ENCODE measurements at places on chromosomes 4 and X.

DNA sequence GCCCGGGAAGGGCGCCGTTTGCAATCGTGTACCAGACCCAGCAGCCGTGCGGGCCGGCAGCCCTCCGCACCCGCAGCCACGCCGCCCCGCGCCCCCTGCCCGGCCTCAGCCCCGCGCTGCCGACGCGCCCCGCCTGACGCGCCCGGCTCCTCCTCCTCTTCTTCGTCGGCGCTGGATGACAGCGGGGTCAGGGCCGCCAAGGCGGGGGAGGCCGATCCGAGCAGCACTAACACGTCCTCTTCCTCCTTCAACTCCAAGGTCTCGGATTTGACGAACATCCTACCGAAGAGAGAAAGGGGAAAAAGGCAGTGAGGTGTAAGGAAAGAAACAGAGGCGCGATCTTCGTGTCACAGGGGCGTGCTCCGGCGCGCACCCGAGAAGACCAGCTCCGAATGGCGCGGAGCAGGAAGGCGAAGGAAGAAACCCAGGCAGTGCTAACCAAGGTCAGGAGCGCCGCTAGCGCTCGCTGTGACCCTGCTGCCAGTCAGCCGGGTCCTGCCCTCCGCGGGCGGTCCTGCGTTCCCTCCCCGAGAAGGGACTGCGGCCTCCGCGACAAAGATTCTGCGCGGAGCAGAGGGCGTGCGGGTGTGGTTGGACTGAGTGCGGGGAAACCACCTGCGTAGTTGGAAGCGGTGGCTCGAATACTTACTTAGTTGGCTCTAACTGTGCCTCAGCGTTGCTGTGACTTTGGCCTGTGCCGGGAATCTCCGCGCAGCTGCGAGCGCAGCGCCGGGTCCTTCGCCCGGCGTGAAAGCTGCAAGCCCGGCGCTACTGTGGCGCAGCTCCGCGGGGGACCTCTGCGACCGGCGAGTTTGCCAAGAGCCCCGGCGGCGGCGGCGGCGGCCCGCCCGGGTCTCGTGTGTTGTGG is 548 bp downstream of the NEUROG2 start:
- peak; percentile 50 for DNase-seq

DNA sequence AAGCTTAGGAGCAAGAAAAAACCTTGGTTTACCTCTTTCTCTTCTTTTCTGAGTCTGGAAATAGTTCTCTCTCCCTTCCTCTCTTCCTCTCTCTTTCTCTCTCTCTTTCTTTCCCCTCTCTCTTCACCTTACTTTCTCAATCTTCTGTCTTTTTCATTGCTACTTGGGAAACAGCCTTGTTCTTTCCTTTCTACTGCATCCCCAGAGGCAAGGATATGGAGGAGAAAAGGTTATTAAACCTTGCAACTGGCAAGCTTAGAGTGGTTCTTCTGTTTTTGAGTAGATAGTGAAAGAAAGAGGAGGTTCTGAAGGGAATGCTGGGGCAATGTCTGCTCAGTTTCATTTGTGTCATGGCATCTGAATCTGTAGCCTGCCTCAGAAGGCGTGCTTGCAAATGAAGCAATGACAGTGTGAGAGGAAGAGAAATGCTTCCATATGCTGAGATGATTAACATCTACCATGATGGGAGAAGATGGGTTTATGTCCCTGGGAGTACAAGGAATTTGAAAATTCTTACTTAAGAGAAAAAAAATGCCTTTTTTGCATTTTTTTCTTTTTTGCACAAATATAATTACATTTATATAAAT is 190.6 kb downstream of the CEP135 start:
- DNase-seq, result no peak

DNA sequence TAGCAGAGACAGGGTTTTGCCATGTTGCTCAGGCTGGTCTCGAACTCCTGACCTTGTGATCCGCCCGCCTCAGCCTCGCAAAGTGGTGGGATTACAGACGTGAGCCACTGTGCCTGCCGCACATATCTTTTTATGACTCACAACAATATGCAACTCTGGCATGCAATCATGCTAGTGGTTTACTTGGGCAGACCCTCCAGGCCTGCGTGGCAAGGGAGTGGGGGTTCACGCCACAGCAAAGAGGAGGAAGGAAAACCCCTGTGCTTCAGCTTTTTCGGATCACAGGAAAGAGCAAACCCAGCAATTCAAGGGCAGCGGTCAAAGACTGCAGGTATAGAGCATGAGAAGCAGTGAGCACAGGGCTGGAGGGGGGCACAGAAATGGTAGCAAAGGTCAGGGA is 48.3 kb upstream of the CD99 start:
- DNase-seq, result no peak

DNA sequence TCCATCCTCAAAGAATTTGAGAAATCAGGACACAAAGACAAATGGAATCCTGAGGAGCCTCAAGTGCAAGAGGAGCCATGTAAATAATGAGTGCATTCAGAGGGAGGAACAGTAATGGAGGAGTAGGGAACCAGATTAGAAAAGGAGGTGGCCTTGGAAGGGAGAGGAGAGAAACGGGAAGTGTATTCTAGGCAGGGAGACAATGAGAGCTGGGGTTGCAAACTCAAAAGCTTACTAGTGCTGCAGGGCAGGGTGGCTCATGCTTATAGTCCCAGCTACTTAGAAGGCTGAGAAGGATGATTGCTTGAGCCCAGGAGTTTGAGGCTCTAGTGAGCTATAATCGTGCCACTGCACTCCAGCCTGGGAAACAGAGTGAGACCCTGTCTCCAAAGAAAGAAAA is 113.2 kb upstream of the LSM6 start:
- DNase-seq, result no peak

DNA sequence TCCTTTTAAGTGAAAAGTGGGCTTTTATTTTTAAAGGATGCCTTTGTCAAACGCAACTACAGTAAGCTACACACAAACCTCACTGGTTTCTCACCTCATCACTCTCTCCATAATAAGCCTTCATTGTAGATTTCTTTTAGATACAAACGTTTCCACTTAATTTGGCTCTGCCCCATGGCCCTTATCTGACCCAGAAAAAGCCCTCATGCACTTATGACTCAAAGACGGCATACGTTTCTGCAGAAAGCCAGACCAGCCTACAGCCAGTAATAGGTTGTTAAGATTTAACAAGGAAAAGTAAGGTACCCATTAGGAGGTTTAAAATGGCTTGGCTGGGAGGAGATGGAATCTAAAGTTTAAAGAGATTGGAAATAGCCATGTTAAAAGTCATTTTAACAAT is 914.6 kb upstream of the INTU start:
- DNase-seq, result no peak

GRCh38 chr4:178275671-178276360 is 833.6 kb upstream of the AGA start:
- no peak for DNase-seq

DNA sequence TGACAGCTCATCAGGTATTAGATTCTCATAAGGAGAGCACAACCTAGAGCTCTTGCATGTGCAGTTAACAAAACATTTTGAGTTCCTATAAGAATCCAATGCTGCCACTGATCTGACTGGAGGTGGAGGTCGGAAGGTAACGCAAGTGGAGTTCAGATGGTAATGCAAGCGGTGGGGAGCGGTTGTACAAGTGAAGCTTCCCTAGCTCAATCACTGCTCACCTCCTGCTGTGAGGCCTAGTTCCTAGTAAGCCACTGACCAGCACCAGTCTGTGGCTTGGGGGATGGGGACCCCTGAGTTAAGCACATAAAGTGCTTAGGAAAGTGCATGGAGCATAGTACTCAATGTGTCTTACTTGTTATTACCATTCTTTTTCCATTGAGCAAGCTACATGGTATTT is 983.2 kb upstream of the IGFBP7 start:
- no peak for DNase-seq

DNA sequence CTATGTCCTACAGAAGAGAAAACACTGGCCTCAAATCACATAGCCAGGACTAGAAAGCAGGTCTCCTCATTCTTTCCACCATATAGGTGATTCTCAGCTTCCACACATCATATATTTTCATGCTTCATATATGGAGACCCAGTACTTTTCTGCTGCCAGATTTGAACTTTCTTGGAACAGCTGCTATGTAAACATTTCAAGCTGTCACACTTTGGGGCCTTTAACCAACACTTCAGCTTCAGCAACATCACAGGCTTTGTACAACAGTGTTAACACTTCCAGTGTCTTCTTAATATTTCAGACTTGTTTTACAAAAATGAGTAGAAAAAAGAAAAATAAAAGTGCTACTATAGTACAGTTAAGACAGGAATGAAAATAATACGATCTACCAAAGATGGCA is 12.6 kb downstream of the SH3RF1 start:
- DNase-seq, result no peak

- no peak for DNase-seq
Measured at GRCh38 chr4:140154572-140154891, 548 bp upstream of the MAML3 start.

DNA sequence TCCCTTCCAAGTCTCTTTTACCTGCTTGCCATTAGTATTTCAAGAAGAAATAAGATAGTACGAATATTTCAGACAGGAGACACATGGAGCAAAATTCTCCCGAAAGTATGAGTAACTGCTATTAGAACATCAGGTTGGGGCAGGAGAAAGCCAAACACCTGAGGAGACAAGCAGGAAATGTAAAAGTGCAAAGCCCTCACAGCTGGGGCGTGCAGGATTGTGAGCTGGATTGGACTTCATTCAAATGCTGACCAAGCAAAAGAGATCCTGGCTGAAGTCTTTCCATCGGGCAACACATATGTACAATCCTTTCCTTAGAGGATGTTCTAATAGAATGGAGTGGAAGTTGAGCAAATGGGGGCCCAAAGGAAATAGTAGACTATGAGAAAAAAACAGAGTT is 76.8 kb downstream of the DTHD1 start:
- no peak for DNase-seq

DNA sequence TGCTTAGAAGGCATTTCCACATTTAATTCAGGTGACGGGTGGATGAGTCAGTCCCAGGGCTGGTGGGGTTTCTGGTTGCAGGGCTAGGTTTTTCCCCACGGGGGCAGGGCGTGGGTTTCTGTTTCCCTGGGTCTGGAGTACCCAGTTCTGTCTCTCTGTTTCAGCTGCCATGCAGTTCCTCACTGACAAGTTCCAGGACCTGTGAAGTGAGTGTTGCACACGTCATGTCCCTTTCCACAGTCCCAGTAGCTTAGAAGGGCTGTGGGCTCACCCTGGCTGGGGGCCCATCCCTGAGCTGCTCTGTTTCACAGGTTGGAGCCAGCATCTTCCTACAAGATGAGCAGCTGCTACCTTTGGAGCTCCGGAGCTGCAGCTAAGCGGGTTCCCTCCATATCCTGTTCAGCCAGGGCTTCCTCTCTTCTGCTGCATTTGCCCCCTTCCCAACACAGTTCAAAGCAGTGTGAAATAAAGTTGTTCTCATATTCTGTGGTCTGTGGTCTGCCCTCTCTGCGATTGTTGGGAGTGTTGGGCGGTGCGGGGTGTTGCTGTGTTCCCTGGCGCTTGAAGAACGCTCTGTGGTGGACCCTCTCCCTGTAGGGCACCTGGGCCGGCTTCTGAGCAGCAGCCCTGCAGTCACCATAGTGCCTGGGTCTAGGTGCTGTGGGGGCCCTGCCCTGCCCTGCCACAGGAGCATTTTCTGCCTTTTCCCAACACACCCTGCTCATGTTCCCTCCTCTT is 3.9 kb downstream of the LOC101059915 start:
- DNase-seq, result no peak

DNA sequence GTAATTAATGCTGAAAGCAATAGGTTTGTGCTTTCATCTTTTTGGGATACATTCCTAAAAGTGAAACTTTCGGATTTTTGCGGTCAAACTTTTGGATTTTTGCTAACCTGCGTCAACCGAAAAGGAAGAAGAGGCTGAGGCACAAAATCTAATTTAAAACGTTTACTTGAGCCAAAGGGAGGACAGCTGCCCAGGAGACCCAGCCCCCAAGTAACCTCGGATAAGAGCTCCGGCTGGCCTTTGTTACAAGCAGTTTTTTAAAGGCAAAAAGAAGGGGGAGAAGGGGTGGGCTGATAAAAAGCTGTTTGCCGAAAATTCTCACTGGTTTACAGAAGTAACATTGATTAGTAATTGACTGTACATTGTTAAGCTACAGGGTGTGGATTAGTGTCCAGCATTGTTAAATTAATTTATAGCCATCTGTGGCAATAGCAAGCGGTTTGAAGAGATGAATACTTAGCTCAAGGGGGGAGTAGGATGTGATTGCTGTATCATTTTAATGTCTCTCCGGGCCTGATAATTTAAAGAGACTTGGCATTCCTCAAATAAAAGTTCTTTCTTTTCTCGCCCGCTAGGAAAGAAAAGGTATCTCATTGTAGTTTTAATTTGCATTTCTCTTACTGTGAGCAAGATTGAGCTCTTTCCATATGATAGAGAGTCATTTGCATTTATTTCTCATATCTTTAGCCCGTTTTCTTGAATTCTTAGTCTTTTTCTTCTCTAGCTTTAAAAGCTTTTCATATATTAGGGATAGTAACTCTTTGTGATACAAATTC is 59.1 kb upstream of the USP9X start:
- no peak for DNase-seq

DNA sequence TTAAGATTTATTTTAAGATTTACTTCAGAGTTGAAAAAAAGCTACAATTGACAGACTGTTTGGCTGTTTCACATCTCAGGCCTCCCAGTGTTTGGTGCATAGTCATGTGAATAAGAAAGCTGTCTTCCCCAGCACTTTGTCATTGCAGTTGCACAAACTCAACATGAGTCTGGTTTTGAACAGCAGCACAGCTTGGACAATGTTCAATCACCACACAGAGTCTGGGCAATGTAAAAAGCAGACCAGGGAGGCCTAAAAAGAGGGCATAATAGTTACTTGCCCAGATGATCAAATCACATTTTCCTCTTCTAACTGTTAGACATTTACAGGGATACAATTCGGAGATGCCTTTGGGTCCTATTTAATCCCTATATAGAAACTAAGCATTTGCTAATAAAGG is 1055.0 kb downstream of the RPA4 start:
- no peak for DNase-seq

DNA sequence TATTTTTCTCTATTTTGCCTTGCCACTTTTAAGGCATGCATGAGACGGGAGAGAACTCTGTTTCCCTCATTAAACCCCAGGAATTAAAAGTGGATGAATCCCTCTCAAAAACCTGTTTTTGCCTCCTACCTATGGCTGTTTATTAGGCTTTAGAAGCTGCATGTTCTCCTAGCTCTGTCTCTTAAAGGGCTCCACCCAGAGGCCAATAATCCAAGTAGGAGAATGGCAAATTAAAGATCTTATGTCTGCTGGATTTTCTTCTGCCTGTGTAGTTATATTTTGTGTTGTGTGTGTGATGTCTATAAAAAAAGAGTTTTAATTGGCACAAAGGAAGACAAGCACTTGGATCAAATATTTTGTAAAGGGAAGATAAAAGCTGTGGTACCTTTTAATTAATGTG is 32.4 kb downstream of the MAGEC1 start:
- DNase-seq, result peak; percentile 24
